Colonic mucosa (tissue), 4 donors: ENCODE measurements at places on chromosomes 4 and X. TPM values are rescaled to one million over a fixed set of nuclear protein-coding genes. Genes with fewer than 3 reads are reported as not detected.

Gene NHSL2
- total RNA-seq: 1.0 TPM

Gene NDP
- not detected for total RNA-seq

Gene TMEM31
- total RNA-seq: not detected

Gene FGFR3
- total RNA-seq: 32.3 TPM

Gene CDS1
- 44.2 TPM for total RNA-seq

Gene TBC1D9
- 6.8 TPM for total RNA-seq

Gene AASDH
- 7.4 TPM for total RNA-seq

Gene ATOH1
- 73.7 TPM for total RNA-seq

Gene ADH7
- not detected for total RNA-seq

- no peaks in the 10 kb centered on the region for H3K36me3 ChIP-seq
- H3K4me3 ChIP-seq: no peak overlapping the region
- no peaks in the 10 kb centered on the region for H3K4me1 ChIP-seq
- DNase-seq: no peak
Measured at GRCh38 chrX:28189011-28189410, 207.8 kb upstream of the DCAF8L1 start.

DNA sequence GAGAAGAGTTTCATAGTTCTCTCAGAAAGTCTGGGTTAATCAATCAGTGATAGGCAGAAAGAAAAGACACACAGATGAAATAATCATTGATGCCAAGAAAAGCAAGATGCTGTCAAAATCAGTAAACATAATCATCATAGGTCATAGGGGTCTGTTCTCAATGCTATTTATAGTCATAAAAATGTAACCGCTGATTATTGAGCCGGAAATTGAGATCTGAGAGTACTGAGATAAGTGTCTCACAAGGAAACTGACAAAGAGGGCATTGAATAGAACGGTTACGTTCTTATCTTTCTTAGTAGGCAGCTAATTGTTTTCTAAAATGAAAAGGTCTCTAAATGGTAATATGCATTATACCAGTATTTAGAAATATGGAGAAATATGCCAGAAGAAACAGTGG lies 1686.1 kb upstream of the AGA start:
- no peak for DNase-seq
- H3K4me3 ChIP-seq: no peak overlapping the region
- no peak overlapping the region for H3K27ac ChIP-seq
- no peaks in the 10 kb centered on the region for H3K36me3 ChIP-seq

- no peaks in the 10 kb centered on the region for H3K36me3 ChIP-seq
- no peak overlapping the region for H3K27ac ChIP-seq
- H3K4me1 ChIP-seq: no peaks in the 10 kb centered on the region
- no peak for DNase-seq
Measured at GRCh38 chr4:174037631-174038030, 245.8 kb downstream of the FBXO8 start.

- no peaks in the 10 kb centered on the region for H3K27me3 ChIP-seq
- no peaks in the 10 kb centered on the region for H3K4me1 ChIP-seq
- no peak overlapping the region for H3K4me3 ChIP-seq
Measured at GRCh38 chr4:26525771-26526150, 35.5 kb upstream of the CCKAR start.

DNA sequence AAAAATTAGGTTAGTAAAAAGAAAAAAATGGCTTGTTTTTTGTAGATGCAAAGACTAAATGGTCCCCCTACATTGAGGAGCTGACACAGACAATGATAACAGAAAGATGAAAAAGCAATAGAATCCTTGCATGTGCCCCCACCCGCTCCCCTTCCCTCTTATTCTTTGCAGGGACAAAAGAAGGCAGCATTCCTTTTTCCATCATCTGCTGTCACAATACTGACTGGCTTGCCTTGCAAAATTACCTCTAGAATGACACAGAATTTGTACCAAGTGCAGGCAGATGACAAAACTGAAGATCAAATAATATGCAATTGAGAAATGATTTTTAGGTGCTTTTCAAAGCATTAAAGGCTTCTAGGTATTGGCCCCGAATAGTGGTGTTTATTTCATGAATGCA lies 153.1 kb upstream of the AGA start:
- no peaks in the 10 kb centered on the region for H3K4me1 ChIP-seq
- DNase-seq: no peak
- H3K27ac ChIP-seq: no peak overlapping the region
- no peaks in the 10 kb centered on the region for H3K36me3 ChIP-seq
- H3K27me3 ChIP-seq: no peaks in the 10 kb centered on the region
- no peak overlapping the region for H3K4me3 ChIP-seq

DNA sequence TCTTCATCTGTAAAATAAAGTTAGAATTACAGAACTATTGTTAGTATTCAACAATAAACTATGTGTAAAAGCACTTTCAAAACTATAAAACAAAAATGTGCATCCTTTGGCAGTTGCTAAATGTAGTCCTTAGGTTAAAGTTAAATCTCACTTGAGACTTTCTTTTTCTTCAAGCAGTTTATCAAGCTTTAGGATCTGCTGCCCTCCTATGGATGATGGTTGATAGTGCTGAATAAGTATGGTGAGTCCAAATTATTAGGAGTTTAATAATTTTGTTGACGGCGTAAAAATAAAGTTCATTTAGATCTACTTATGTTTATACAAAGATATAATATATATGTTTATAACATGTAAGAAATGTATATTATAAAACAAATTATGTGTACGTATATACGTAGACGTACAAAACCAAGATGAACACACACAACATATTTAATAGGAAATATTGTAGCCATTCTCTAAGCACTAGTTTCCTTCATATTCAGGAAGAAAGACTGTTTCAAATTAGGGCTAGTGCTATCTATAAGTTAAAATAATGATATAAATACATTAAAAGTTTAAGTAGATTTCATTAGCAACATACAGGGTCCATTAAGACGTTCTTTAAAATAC lies 22.3 kb downstream of the UGT2A2 start:
- no peaks in the 10 kb centered on the region for H3K36me3 ChIP-seq
- DNase-seq: no peak
- no peak overlapping the region for H3K27ac ChIP-seq
- no peak overlapping the region for H3K4me3 ChIP-seq
- no peaks in the 10 kb centered on the region for H3K4me1 ChIP-seq

DNA sequence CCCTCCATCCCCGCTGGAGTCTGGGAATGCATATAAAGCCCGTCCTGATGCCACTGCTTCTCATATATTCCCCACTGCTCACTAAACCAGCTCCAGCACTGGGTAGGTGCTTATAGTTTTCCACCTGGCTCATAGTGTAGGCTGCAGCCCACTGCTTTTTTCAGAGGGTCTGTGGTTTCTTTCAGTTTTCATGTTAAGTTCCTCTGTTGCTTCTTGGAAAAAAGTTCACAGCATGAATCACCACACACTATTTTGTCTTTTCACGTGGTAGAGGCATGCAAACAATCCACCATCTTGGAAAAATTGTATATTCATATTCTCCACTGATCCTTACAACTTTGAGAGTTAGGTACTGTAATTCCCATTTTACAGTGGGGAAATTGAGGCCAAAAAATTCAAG lies 39.4 kb downstream of the DCLK2 start:
- H3K27me3 ChIP-seq: no peaks in the 10 kb centered on the region
- no peaks in the 10 kb centered on the region for H3K36me3 ChIP-seq
- no peaks in the 10 kb centered on the region for H3K4me1 ChIP-seq
- no peak overlapping the region for H3K27ac ChIP-seq
- no peak for DNase-seq

- H3K27ac ChIP-seq: no peak overlapping the region
- H3K36me3 ChIP-seq: no peaks in the 10 kb centered on the region
- H3K4me3 ChIP-seq: no peak overlapping the region
- no peak for DNase-seq
- H3K27me3 ChIP-seq: no peaks in the 10 kb centered on the region
Measured at GRCh38 chr4:112213856-112214255, 17.7 kb upstream of the AP1AR start.

DNA sequence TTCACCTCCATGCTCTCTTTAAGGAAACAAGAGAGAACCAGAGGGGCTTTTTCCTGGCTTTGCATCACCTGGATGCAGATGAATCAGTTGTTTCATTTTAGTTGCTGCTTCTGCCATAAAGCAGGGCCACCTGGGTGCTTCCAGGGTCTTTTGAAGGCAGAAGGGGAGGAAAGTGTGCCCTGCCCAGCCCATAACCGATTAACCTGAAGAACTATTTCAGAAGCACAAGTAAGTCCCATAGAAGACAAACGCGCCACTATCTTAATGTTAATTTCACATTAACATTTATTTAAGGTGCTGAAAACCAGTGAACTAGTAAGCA lies 32.1 kb downstream of the IRF2 start:
- no peaks in the 10 kb centered on the region for H3K4me1 ChIP-seq
- no peaks in the 10 kb centered on the region for H3K36me3 ChIP-seq

- H3K27ac ChIP-seq: no peak overlapping the region
- no peak overlapping the region for H3K4me3 ChIP-seq
- H3K27me3 ChIP-seq: no peaks in the 10 kb centered on the region
- H3K4me1 ChIP-seq: no peaks in the 10 kb centered on the region
Measured at GRCh38 chrX:129512409-129512808, 10.9 kb downstream of the SMARCA1 start.

GRCh38 chrX:22012931-22013330 lies 19.2 kb upstream of the PHEX start:
- H3K4me1 ChIP-seq: no peaks in the 10 kb centered on the region
- no peaks in the 10 kb centered on the region for H3K36me3 ChIP-seq
- no peaks in the 10 kb centered on the region for H3K27me3 ChIP-seq

DNA sequence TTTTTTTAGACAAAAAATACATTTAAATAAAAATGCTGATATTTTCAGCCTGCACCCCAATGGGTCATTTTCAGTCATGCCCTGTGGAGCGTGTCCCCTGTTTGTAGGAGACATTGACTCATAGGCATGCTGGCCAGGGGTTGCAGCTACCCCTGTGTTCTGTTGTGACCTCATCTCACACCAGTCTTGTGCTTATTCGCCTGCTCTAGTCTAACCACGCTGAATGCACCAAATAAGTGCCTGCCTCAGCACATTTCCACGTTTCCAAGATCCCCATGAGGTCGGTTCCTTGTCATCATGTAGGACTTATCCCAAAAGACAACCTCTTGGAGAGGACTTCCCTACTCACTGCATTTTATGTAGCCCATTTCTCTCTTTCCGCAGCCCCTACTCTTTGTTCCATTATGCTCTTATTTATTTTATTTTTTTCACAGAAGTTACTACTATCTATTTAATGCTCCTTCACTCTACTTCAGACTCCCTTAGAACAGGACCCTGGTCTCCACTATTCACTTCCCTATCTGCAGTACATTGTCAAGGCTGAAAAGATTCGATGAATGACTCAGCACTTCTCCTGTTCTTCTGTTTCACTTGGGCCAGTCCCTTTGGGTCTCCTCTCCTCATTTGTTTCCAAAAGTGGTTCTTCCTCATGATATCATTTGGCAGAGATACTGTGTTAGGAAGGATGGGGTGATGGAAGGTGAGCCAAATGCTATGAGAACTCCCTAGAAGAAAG lies 109.7 kb downstream of the MSL3 start:
- H3K36me3 ChIP-seq: no peaks in the 10 kb centered on the region
- no peaks in the 10 kb centered on the region for H3K27me3 ChIP-seq
- H3K27ac ChIP-seq: no peak overlapping the region
- no peak for DNase-seq
- no peak overlapping the region for H3K4me3 ChIP-seq
- no peaks in the 10 kb centered on the region for H3K4me1 ChIP-seq

- H3K27me3 ChIP-seq: no peaks in the 10 kb centered on the region
- peaks cover 25% of the 10 kb centered on the region for H3K4me1 ChIP-seq
- no peak overlapping the region for H3K4me3 ChIP-seq
- DNase-seq: no peak
- peaks cover 8% of the 10 kb centered on the region for H3K36me3 ChIP-seq
Measured at GRCh38 chr4:17805580-17806155, 4.9 kb downstream of the DCAF16 start.

DNA sequence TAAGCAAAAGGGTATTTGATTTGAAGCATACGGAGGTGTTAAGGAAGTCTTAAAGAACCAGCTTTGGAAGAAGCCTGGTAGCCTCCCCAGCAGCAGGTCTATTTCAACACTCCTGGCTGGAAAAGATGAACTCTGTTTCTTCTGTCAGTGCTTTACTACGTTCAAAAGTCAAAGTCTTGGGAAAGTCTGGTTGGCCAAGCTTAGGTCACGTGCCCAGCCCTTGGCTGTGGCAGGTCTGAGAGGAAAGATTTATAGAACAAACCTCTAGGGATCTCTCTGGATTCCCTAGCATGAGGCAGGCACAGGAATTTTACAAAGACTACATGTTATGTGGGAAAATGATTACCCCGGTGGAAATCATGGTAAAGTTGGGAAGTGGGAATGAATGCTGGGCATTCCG lies 8.6 kb upstream of the ARHGAP10 start:
- peak; percentile 34 for DNase-seq
- H3K36me3 ChIP-seq: no peaks in the 10 kb centered on the region
- H3K4me1 ChIP-seq: no peaks in the 10 kb centered on the region
- no peak overlapping the region for H3K4me3 ChIP-seq
- H3K27me3 ChIP-seq: no peaks in the 10 kb centered on the region

DNA sequence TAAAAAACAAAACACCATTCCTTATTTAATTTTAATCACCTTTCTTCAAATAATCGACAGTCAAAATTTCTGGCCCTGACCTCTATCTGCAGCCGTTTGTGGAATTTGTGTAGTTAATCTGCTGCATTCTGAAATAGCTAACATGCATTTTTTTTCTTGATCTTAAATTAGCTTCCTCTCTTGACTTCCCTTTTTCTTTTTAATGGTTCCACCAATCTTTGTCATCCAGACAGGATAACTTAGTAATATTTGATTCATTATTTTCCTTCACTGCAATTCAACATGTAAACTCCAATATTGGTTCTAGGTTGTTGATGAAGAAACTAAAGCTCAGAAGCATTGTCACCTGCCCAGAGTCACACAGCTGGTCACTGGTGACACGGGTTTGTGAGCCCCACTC lies 77.3 kb downstream of the ARHGAP10 start:
- no peaks in the 10 kb centered on the region for H3K36me3 ChIP-seq
- H3K27me3 ChIP-seq: no peaks in the 10 kb centered on the region
- H3K4me3 ChIP-seq: no peak overlapping the region
- DNase-seq: no peak
- no peak overlapping the region for H3K27ac ChIP-seq

GRCh38 chrX:29071525-29072320 lies 484.5 kb downstream of the IL1RAPL1 start:
- H3K36me3 ChIP-seq: no peaks in the 10 kb centered on the region
- H3K4me3 ChIP-seq: no peak overlapping the region
- no peaks in the 10 kb centered on the region for H3K27me3 ChIP-seq
- no peaks in the 10 kb centered on the region for H3K4me1 ChIP-seq

DNA sequence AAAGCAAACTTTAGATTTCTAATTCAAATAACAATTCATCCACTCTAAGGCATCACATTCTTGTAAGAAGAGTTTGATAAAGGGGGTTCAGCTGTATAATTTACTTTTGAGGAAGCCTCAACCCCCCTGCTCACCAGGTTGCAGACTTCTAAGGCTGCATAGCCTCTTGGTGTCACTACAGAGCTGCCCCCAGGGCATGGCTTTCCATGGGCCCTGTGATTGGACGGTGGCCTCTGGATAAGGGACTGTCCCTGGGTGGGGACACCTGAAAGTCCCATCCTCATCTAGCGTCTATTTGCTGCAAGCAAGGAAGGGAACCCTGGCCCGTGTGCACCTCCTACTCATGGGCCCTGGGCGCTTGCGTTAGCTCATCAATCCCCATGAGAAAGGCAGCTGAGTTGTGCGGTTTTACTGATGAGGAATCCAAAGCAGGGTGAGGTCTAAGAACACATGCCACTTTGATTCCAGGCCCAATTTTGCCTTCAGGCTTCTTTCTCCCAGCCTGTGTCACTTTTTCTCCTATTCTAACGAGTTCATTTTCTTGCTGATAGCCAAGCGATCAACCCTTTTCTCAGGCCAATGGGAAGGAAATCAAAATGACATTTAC lies 51.8 kb downstream of the SCML1 start:
- no peak overlapping the region for H3K27ac ChIP-seq
- H3K36me3 ChIP-seq: no peaks in the 10 kb centered on the region
- no peaks in the 10 kb centered on the region for H3K4me1 ChIP-seq
- H3K27me3 ChIP-seq: no peaks in the 10 kb centered on the region
- DNase-seq: no peak
